ENCODE measurements at places on chromosomes 2 and 18. TPM values are rescaled to one million over a fixed set of nuclear protein-coding genes. Genes with fewer than 3 reads are reported as not detected.

DNA sequence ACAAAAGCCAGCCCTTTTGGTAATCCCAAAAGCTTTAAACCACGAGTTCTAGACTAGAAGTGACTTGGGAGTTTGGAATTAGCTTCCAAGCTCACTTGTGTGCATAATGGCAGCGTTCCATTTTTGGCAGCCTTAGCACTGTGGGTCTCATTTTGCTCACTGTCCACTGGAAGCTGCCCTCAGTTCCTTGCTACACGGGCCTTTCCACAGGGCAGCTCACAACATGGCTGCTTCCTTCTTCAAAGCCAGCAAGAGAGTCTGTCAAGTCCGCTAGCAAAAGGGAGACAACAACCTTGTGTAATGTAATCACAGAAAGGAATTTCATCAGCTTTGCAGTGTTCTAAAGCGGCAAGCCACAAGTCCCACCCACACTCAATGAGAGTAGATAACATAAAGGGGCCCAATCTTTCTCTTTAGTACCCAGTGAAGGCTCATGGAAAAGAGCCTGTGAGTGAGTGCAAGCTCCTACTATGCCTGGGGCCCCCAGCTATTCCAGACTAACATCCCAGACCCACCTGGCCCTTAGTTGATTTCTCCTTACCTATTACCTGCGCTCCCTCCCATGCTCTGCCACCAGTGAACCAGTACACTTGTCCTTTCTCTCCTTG is 239.7 kb upstream of the FBXO11 start:
- H3K4me1 ChIP-seq: no peaks in the 10 kb centered on the region
- H3K4me3 ChIP-seq: no peak overlapping the region

- no peaks in the 10 kb centered on the region for H3K4me1 ChIP-seq
- no peak overlapping the region for H3K27ac ChIP-seq
- H3K36me3 ChIP-seq: no peaks in the 10 kb centered on the region
- DNase-seq: no peak
Observed at GRCh38 chr2:236700703-236701102, 131.1 kb downstream of the ACKR3 start.

DNA sequence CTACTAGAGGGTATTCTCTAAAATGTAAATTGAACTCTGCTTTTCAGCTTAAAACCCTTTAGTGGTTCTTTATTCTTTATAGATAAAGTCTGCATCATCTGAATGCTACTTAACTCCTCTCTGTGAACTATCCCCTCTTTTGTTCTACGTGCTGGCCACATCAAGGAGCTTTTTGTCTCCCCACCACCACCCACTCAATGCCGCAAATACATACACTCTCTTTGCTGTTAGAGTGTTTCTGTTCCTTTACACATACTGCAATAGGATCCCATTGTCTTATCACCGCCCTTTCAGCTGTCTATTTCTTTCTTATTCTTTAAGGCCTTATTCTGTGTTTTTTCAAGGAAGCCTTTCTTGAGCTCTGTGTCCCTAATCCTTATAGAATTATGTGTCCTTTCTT is 83.3 kb downstream of the EML4 start:
- DNase-seq: no peak

- H3K4me1 ChIP-seq: no peaks in the 10 kb centered on the region
- DNase-seq: no peak
- H3K27me3 ChIP-seq: no peaks in the 10 kb centered on the region
- no peak overlapping the region for H3K4me3 ChIP-seq
- no peaks in the 10 kb centered on the region for H3K36me3 ChIP-seq
- no peak overlapping the region for H3K27ac ChIP-seq
Observed at GRCh38 chr2:135030826-135031225, 16.4 kb downstream of the MAP3K19 start.

GRCh38 chr2:231410293-231411004 is 14.9 kb downstream of the B3GNT7 start:
- no peak for DNase-seq
- H3K4me3 ChIP-seq: no peak overlapping the region
- H3K36me3 ChIP-seq: no peaks in the 10 kb centered on the region

DNA sequence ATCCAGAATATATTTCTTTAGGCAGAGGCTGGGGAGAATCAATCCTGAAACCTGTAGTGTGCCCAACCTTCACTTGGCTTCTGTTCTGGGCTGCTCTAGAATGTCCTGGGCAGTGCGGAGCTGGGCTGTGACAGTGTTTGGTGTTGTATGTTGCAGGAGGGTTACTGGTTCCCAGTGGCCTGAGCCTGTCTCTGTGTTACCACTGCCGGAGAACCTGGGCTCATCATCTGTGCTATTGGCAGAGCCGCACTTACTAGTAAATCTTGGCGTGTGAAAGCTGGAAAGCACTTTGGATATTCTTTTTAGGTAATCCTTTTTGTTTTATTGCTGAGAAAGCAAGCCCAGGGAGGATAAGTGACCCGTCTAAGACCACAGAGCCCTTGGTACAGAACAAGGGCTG is 412.9 kb downstream of the SLC4A3 start:
- no peaks in the 10 kb centered on the region for H3K4me1 ChIP-seq
- H3K36me3 ChIP-seq: no peaks in the 10 kb centered on the region
- DNase-seq: no peak
- H3K27me3 ChIP-seq: no peaks in the 10 kb centered on the region

GRCh38 chr2:115248066-115248465 is 805.6 kb downstream of the DPP10 start:
- H3K4me1 ChIP-seq: no peaks in the 10 kb centered on the region
- no peak overlapping the region for H3K4me3 ChIP-seq
- DNase-seq: no peak
- H3K36me3 ChIP-seq: no peaks in the 10 kb centered on the region
- H3K27me3 ChIP-seq: no peaks in the 10 kb centered on the region
- no peak overlapping the region for H3K27ac ChIP-seq

LYPD1 gene
- not detected for total RNA-seq

WDR54 gene
- total RNA-seq: 30.8 TPM

ZSWIM2 gene
- total RNA-seq: not detected
